ENCODE measurements at places on chromosomes 5 and 9. TPM values are rescaled to one million over a fixed set of nuclear protein-coding genes. Genes with fewer than 3 reads are reported as not detected.

- H3K27ac ChIP-seq, result no peak overlapping the region
- peaks cover 30% of the 10 kb centered on the region for H3K27me3 ChIP-seq
- H3K4me3 ChIP-seq, result no peak overlapping the region
Observed at GRCh38 chr5:1997640-1998347, 115.1 kb upstream of the IRX4 start.

DNA sequence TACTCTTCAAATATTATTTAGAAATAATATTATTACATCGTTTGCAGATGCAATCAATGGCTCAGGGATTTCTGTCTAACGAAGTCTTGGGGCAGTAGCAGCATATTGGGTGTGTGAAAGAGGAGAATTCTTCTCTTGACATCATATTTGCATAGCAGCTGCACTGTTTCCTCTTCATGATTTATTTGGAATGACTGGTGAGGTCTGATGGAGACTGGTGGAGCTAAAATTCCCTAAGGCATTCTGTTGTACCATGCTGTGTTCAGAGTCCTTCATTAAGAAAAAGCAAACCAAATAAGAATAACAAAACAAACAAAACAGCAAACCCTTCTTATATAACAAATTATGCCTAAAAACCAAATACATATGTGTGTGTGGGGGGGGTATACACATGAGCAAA lies 177.6 kb downstream of the DIRAS2 start:
- no peak for DNase-seq
- H3K36me3 ChIP-seq, result no peaks in the 10 kb centered on the region
- H3K4me3 ChIP-seq, result no peak overlapping the region

DNA sequence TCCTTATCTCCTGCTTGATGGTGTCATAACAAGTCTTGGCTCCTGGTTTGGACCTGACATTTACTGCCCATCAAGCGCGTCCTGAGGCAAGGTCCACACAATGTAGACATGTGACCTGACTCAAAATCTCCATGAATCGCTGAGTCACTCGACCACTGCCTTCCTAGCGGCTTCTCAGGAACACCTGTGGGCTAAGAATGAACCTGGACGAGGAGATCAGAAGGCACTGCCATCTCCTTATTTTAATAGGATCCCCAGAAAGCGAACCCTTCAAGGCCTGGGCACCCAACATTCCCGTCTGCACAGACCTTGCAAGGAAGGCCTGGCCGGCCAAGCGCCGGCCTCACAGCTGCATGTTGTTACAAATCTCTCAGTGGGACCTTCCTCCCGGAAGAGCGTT lies 60.6 kb upstream of the IRX1 start:
- H3K4me3 ChIP-seq, result no peak overlapping the region
- peaks cover 15% of the 10 kb centered on the region for H3K4me1 ChIP-seq
- DNase-seq, result no peak
- no peaks in the 10 kb centered on the region for H3K27me3 ChIP-seq
- H3K27ac ChIP-seq, result no peak overlapping the region

DNA sequence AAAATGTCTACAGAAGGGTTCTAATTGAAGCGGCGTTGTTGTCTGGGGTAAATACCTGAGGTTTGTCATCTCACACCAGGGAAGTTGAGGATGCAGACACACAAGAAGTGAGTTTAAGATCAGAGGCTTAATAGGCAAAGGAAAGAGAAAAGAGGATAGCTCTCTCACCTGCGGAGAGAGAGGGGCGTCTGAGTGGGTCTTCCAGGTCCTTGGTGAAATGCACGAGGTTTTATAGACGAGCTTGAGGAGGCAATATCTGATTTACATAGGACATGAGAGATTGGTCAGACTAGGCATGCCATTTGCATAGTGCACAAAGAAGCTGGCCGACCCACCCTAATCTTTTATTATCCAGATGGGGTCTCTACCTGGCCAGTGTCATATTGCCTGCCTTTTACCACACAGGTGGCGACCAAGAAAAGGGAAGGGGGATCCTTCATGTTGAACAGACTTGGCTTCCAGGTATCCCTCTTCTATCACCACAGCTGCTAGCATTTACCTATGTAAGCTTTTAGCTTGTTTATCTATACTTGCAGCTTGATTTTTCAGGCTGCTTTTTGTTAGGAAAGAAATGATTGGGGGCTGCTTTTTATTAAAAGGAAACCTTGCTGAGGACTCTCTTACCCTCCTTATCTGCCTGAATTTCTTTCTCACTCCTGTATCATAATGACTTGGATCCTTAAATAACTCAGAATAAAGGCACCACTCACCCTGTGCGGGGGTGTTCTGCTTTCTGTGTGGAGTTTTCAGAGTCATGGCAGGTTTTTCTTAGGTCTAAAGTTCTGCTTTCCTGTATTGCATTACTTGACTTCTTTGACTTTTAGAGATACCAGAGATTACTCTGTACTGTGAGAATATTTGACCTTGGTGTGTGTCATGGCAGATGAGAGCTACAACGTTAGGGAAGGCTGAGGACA lies 9.4 kb upstream of the GLT6D1 start:
- no peaks in the 10 kb centered on the region for H3K4me1 ChIP-seq
- peaks cover 8% of the 10 kb centered on the region for H3K27me3 ChIP-seq
- peaks cover 7% of the 10 kb centered on the region for H3K36me3 ChIP-seq
- H3K4me3 ChIP-seq, result no peak overlapping the region

- no peaks in the 10 kb centered on the region for H3K27me3 ChIP-seq
- H3K27ac ChIP-seq, result no peak overlapping the region
- H3K36me3 ChIP-seq, result peaks cover 12% of the 10 kb centered on the region
- no peak overlapping the region for H3K4me3 ChIP-seq
- no peaks in the 10 kb centered on the region for H3K4me1 ChIP-seq
Observed at GRCh38 chr9:114627553-114627952, 16.5 kb downstream of the TMEM268 start.

- H3K27me3 ChIP-seq, result no peaks in the 10 kb centered on the region
Observed at GRCh38 chr5:98588215-98588614, 185.2 kb upstream of the RGMB start.

DNA sequence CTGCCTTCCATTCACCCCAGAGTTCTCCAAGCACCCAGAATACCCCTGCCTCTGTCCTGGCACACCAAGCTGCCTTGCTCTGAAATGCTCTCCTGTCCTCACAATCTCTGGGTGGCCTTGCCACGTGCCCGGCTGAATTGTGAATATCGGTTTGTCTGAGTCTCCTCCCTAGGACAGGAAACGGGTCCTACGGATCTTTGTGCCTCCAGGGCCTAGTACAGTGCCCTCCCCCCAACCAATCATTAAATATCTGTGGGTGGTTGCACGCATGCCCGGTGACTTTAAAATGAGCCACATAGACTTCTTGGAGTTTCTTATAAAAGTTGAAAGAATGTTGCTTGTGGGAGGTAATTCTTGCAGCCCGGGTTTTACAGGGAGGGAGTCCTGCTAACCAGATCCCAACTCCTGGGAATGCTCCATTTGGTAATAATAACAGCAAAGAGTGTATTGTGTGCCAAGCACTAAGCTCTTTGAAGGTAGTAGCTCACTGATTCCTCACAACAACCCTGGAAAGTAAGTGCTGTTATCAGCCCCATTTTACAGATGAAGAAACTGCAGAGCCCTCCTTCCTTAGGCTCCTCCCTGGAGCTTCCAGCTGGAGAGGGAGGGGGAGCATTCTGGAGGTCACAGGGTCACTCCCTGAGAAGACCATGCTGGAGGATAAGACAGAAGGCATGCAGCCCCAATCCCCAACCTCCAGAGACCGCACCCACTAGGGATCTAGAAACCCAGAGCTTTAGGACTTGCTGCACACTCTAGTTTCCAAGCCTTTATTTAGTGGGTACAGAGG lies 23.4 kb downstream of the URM1 start:
- no peaks in the 10 kb centered on the region for H3K4me1 ChIP-seq
- H3K27me3 ChIP-seq, result peaks cover 14% of the 10 kb centered on the region
- no peak overlapping the region for H3K4me3 ChIP-seq
- peaks cover 22% of the 10 kb centered on the region for H3K36me3 ChIP-seq
- DNase-seq, result no peak

DNA sequence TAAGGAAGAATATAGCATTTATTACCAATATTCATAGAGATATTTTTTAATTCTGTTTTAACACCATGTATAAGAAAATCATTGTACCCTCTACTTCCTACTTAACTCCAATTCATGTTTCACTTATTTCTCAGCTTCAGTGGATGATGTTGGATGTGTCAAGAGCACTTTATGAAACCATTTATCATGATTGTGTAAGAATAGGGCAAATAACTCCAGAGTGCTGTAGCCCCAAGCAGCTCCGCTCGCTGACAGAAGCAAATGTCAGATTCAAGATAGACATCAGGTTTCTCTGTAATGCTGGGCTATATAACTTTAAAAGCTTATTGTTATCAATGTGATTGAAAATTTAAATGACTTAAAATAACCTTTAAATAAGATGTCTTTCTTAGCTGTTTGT lies 50.4 kb downstream of the MAST4 start:
- no peaks in the 10 kb centered on the region for H3K27me3 ChIP-seq
- H3K36me3 ChIP-seq, result no peaks in the 10 kb centered on the region
- H3K27ac ChIP-seq, result no peak overlapping the region
- peak; percentile 3 for DNase-seq
- no peak overlapping the region for H3K4me3 ChIP-seq
- H3K4me1 ChIP-seq, result no peaks in the 10 kb centered on the region

DNA sequence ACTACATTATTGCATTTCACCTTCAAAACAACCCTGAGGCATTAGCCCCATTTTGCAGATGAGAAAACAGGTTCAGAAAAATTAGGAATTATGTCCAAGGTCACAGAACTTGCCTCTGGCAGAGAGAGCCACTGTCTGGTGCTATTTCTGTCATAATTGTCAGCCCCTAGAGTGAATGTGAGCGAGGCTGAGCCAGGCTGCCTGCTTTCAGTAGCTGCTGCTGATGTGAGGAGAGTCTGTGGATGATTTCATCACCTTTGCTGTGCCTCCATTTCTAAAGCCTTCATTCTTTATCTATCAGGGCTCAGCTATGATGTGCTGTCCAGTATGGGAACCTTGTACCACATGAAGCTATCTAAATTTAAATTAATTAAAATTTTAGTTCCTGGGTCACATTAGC lies 71.4 kb downstream of the INSYN2B start:
- H3K36me3 ChIP-seq, result no peaks in the 10 kb centered on the region
- no peaks in the 10 kb centered on the region for H3K27me3 ChIP-seq
- H3K4me1 ChIP-seq, result no peaks in the 10 kb centered on the region
- H3K27ac ChIP-seq, result no peak overlapping the region
- no peak for DNase-seq
- H3K4me3 ChIP-seq, result no peak overlapping the region

DNA sequence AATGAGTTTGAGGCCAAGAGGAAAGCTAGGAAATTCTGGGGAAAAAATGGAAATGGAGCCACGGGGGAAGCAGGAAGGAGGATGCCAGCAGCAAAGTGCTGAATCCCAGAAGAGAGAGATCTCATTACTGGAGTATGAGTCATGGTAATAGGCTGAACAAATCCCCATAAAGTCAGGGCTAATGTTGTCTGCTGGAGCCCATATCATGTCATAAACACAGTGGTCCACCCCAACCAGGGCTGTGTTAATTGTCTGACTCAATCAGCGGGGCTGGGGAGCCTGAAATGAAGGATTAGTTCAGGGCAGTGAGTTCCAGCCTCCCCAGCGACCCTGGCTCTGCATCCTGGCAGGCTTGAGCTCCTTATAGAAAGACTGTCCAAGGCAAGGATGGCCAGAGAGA lies 68.8 kb downstream of the TLR4 start:
- no peak overlapping the region for H3K4me3 ChIP-seq
- no peaks in the 10 kb centered on the region for H3K4me1 ChIP-seq
- no peaks in the 10 kb centered on the region for H3K36me3 ChIP-seq
- DNase-seq, result peak; percentile 57

The FAM200C gene
- 3.7 TPM for total RNA-seq
